ENCODE measurements at places on chromosomes 5 and 9. TPM values are rescaled to one million over a fixed set of nuclear protein-coding genes. Genes with fewer than 3 reads are reported as not detected.
A peak's percentile ranks its signal among the peaks of the same experiment; 100 is the strongest.

The PCDHB15 gene
- total RNA-seq, result not detected

The FAM169A gene
- 9.3 TPM for total RNA-seq

The PLPPR1 gene
- not detected for total RNA-seq

The GLDC gene
- total RNA-seq, result 1.9 TPM

The ZFP2 gene
- total RNA-seq, result 0.26 TPM

The PHF2 gene
- total RNA-seq, result 16.6 TPM

The PRDM9 gene
- total RNA-seq, result not detected

The PIP5K1B gene
- total RNA-seq, result 0.38 TPM

The NR6A1 gene
- 1.8 TPM for total RNA-seq

The LRRTM2 gene
- not detected for total RNA-seq

The C7 gene
- total RNA-seq, result not detected

The DNM1 gene
- 0.77 TPM for total RNA-seq

The SLC36A3 gene
- not detected for total RNA-seq

The KYAT1 gene
- 33.6 TPM for total RNA-seq

The GPR21 gene
- total RNA-seq, result 0.50 TPM

The ENC1 gene
- 0.74 TPM for total RNA-seq

The BARHL1 gene
- not detected for total RNA-seq

The NUTM2F gene
- total RNA-seq, result not detected

The ADAMTS13 gene
- 3.0 TPM for total RNA-seq

The PCDHGB6 gene
- total RNA-seq, result not detected

The FBXO4 gene
- total RNA-seq, result 16.1 TPM

- DNase-seq, result no peak
Measured at GRCh38 chr5:168073991-168074800, 217.2 kb upstream of the WWC1 start.

GRCh38 chr5:108905805-108906204, 158.1 kb downstream of the FER start:
- no peak for DNase-seq

DNA sequence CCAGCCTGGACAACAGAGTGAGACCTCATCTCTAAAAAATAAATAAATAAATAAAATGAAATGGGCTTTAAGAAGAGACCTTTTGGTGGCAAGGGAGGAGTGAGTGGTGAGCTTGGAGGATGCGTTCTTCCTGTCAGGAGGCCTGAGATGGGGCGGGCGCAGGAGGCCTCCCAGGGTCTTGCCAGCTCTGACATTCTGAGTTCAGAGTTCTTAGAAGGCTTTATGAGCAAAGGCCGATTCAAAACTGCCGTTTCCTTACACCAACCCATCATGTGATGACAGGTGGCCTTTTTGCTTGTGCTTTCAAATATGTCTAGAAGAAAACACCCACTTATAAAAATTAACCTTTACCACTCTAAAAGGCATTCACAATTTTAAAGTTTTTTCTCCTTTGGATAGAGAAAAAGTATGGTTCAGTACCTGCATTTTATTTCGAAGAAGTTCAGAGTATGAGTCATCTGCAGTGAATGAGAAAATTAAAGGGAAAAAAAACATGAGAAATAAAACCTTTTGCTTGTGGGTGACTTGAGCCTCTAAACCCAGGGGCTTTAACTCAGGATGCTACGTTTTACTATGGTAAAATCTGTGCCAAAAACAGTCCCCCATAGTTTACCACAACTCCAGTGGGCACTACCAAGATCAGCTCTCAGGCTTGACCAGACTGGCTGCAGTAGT, 157.4 kb upstream of the OTULINL start:
- peak; percentile 76 for DNase-seq

DNA sequence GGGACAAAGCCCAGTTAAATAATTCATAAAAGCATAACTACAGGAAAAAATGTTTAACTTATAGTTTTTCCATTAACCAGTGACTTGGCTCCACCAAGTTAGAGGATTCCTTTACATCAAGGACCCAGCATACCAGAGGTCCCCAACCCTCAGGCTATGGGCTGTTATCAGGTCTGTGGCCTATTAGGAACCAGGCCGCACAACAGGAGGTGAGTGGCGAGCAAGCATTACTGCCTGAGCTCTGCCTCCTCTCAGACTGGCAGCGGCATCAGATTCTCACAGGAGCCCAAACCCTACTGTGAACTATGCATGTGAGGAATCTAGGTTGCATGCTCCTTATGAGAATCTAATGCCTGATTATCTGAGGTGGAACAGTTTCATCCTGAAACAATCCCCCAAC, 303.1 kb downstream of the ELAVL2 start:
- DNase-seq, result no peak

- DNase-seq, result no peak
Measured at GRCh38 chr5:72741805-72742204, 74.7 kb upstream of the TNPO1 start.

GRCh38 chr9:131423171-131423581, 29.3 kb downstream of the PRRC2B start:
- DNase-seq, result no peak

- peak; percentile 49 for DNase-seq
Measured at GRCh38 chr9:125659954-125660353, 47.1 kb downstream of the MAPKAP1 start.

GRCh38 chr5:150065886-150066285, 20.5 kb downstream of the CSF1R start:
- DNase-seq, result no peak

DNA sequence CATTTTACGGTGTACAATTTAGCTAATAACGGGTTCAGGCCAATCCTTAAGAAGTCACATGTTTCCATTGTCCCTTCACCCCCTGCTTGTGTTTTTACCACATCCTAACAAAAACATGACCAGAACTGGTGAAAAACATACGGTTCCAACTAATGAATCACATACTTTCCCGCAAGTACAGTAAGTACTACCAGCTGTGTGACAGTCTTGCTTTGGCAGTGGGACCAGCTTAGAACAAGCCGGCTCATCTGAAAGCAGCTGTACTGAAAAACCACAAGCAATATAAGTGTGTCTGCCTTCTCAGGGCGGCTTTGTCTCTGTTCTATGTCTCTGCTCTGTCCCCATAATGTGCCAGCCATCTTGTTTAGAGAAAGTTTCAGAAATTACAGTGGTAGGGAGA, 242.5 kb downstream of the BNC2 start:
- no peak for DNase-seq

DNA sequence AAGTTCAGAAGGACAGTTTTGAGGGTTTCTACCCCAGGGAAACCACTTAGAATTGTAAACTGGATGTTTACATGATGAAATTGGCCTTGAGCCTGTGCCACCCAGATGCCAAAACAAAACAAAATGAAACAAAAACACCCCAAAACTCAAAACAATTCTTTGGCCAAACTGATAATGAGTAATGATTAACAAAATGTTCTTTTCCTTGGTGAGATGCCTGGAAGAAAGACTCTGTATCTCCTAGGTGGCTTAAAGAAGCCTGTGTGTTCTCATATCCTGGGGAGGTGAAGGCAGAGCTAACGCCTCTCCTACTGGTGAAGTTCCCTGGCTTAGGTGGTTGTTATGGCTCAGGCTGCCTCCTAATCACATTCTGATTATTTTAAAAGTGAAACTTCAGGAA, 120.5 kb downstream of the NPR3 start:
- no peak for DNase-seq

GRCh38 chr5:143398451-143399237, 4.8 kb downstream of the NR3C1 start:
- DNase-seq, result no peak

- peak; percentile 74 for DNase-seq
Measured at GRCh38 chr9:129027685-129028191, 393 bp downstream of the SH3GLB2 start.

- no peak for DNase-seq
Measured at GRCh38 chr5:173395257-173395932, 67.2 kb upstream of the STC2 start.

DNA sequence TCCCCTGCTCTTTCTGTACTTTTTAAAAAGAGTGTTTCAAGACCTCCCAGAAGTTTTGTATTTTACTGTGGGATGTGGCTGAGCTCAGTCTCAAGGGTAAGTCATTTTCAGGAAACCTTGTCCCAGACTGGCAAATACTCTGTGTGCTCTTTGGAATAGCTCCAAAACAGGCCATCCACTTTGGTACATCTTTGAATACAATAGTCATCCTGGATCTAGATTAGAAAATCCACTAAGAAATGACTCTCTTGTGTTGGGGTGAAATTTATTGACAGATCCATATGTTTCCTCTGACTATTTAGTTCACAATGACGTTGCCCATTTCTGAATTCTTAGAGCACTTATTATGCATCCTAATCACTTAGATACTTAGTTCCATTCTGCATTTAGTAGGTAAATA, 95.2 kb downstream of the PLCXD3 start:
- no peak for DNase-seq

DNA sequence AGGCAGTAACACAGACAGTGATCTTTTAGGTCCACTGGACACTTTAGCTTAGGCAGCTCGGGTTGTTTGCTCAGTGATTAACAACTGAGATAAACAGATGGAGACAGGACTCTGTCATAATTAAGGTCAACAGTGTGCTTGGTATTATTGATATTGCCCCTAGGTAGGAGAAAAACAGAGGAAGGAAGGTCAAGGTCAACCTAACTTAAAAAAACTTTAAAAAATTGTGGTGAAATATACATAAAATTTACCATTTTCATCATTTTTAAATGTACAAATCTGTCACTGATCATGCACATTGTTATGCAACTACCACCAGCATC, 2.1 kb upstream of the HSPA4 start:
- DNase-seq, result no peak

- no peak for DNase-seq
Measured at GRCh38 chr5:76716456-76717157, 681 bp downstream of the F2R start.

GRCh38 chr5:34976347-34976746, 47.0 kb downstream of the DNAJC21 start:
- no peak for DNase-seq

DNA sequence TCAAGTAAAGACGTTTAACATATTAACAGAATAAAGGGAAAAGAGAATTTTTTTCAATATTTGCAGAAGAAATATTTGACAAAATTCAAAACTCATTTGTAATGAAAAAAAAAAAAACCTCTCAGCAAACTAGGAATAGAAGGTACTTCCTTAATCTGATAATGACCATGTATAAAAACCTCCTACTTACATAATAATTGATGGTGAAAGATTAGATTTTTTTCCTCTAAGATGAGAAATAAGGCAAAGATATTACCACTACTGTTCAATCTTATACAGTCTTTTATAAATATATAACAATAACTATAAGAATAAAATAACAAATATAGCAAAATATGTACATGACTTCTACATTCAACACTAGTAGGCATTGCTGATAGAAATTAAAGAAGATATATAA, 424.6 kb upstream of the KLF4 start:
- no peak for DNase-seq

DNA sequence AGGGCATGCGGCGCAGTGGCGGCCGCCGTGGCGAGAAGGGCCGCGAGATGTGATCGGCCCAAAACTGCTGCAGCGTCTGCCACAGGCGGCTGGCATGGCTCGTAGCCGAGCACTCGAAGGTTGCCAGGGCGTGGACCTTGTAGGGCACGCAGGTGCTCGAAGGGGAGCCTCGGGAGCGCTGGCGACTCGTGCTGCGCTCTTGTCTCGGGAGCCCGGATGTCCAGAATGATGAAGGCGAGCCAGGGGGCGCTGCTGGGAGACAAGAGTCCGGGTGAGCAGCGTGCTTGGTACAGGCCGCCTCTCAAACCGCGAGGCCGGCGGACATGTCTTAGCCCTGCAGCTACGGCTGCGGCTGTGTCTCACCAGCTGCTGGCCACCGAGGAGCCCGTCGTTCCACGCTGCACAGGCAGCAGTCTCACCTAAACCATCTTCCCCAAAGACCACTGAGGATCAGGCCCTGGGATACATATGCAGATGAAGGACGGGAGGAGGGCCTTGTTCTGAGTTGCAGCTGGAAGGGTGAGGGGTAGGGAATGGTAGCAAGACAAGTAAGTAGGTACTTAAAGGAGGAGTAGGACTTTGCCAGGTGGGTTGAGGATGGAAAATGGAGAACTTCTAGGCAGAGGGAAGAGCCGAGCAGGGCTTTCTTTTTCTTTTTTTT, 1.7 kb downstream of the CBY3 start:
- peak; percentile 81 for DNase-seq

DNA sequence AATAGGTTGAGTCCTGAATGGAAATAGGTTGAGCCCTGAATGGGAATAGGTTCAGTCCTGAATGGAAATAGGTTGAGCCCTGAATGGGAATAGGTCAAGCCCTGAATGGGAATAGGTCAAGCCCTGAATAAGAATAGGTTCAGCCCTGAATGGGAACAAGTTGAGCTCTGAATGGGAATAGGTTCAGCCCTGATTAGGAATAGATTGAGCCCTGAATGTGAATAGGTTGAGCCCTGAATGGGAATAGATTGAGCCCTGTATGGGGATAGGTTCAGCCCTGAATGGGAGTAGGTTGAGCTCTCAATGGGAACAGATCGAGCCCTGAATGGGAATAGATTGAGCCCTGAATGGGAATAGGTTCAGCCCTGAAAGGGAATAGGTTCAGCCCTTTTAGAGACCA, 590.8 kb upstream of the ADAMTS16 start:
- no peak for DNase-seq

GRCh38 chr5:43429706-43430105, 17.5 kb upstream of the CCL28 start:
- no peak for DNase-seq

DNA sequence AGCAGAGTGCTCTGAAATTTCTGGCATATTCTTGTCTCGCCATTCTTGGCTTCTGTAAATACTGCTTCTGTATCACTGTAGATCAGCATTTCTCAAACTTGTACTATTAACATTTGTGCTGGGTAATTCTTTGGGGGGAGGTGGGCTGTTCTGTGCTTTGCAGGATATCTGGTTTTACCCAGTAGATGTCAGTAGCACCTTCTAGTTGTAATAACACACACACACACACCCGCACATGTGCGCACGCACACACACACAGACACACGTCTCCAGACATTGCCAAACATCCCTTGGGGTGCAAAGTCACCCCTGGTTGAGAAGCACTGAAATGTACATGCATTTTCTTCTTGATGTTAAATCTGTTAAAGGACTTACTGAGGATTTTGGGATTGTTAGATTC, 304.1 kb downstream of the MAT2B start:
- no peak for DNase-seq

DNA sequence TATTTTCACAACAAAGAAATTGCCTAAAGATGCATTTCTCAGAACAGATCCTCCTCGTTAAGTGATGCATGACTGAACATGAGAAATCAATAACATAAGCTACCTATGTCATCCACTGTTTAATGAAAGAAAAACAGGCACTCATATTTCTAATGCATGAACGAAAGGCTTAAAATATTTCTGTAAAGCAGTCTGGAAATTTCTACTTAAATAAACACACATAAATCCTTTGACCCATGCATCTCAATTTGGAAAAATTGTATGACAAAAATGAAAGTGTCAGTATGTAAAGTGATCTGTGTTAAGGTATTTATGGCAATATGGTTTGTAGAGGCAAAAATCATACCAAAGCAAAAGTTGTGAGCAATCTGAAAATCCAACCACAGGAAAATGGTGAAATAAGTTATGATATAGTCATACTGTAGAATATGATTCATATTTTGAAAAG, 399.2 kb upstream of the GRAMD2B start:
- no peak for DNase-seq

DNA sequence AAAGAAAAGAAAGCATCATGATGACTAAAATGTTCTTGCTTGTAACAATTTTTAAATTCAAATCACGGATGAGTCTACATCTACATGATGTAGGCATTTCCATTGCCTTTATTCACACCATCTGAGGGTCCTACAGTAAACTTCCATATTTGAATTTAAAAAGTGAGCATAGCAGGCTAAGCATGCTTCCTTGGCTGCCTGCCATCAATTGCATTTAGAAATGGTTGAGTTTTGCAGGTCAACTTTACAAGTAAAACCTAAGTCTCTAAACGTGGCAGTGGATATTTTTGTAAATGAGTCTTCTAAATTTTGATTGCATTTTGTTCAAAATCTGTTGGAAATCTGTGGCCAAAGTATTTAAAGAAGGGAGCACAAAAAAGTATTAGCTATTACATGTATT, 136.5 kb upstream of the PTCH1 start:
- DNase-seq, result no peak
